Right atrium auricular region (tissue), 2 donors: ENCODE measurements at places on chromosomes 3 and 15. TPM values are rescaled to one million over a fixed set of nuclear protein-coding genes. Genes with fewer than 3 reads are reported as not detected.

The NKTR gene
- 20.4 TPM for total RNA-seq

The CD96 gene
- 0.85 TPM for total RNA-seq

The TRPC1 gene
- 20.2 TPM for total RNA-seq

The MESP2 gene
- not detected for total RNA-seq

The MESP1 gene
- total RNA-seq: 2.4 TPM

The SLC15A2 gene
- total RNA-seq: 0.47 TPM

The ZNF710 gene
- 3.4 TPM for total RNA-seq

The IQCB1 gene
- total RNA-seq: 6.7 TPM

The TRAT1 gene
- total RNA-seq: 0.90 TPM

The DCBLD2 gene
- 55.8 TPM for total RNA-seq

The DPH3 gene
- 17.7 TPM for total RNA-seq

The CD276 gene
- 31.2 TPM for total RNA-seq

The FRMD5 gene
- total RNA-seq: 52.3 TPM

The OCA2 gene
- total RNA-seq: not detected

The TTC21A gene
- 1.8 TPM for total RNA-seq
